Glutamatergic neuron (in vitro differentiated cells): ENCODE measurements at places on chromosomes 5 and 9.

GRCh38 chr5:108101130-108101529 lies 280.8 kb downstream of the FBXL17 start:
- H3K4me1 ChIP-seq, result peaks cover 15% of the 10 kb centered on the region
- H3K27me3 ChIP-seq, result no peaks in the 10 kb centered on the region
- H3K36me3 ChIP-seq, result no peaks in the 10 kb centered on the region
- DNase-seq, result no peak

DNA sequence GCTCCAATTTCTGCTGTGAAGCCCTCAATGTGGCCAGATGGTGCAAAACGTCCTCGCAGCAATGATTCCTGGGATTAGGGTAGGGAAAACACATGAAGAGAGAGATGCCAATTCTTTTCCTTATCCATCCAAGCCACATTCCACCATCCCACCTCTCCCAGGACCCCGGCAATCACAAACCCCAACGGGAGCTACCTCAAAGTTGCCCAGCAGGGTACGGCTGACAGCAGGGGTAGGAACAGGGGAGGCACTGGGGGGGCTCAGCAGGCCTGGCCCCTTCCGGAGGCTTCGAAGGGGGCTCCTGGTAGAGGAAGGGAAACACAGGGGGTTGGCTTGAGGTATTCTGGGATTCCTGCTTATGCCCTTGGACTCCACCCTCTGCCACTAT lies 3.4 kb upstream of the STOML2 start:
- no peak for DNase-seq
- no peak overlapping the region for H3K4me3 ChIP-seq
- H3K36me3 ChIP-seq, result no peaks in the 10 kb centered on the region
- peaks cover 28% of the 10 kb centered on the region for H3K4me1 ChIP-seq
- H3K27ac ChIP-seq, result no peak overlapping the region
- H3K27me3 ChIP-seq, result peaks cover 8% of the 10 kb centered on the region

- DNase-seq, result no peak
- no peak overlapping the region for H3K4me3 ChIP-seq
- H3K27ac ChIP-seq, result no peak overlapping the region
- no peaks in the 10 kb centered on the region for H3K27me3 ChIP-seq
These were observed 359.1 kb downstream of the ARHGEF28 start for GRCh38 chr5:73985145-73985544.

- peaks cover 2% of the 10 kb centered on the region for H3K27me3 ChIP-seq
- H3K4me3 ChIP-seq, result no peak overlapping the region
- DNase-seq, result no peak
These were observed 96.2 kb downstream of the VCAN start for GRCh38 chr5:83567741-83568140.

GRCh38 chr5:65209341-65209740 lies 272.4 kb downstream of the ADAMTS6 start:
- H3K4me3 ChIP-seq, result no peak overlapping the region
- peaks cover 2% of the 10 kb centered on the region for H3K27me3 ChIP-seq
- H3K4me1 ChIP-seq, result no peaks in the 10 kb centered on the region
- H3K27ac ChIP-seq, result no peak overlapping the region
- no peaks in the 10 kb centered on the region for H3K36me3 ChIP-seq

- no peaks in the 10 kb centered on the region for H3K27me3 ChIP-seq
- H3K36me3 ChIP-seq, result no peaks in the 10 kb centered on the region
- H3K4me1 ChIP-seq, result peaks cover 6% of the 10 kb centered on the region
- DNase-seq, result no peak
These were observed 34.0 kb downstream of the NDUFS4 start for GRCh38 chr5:53594419-53594818.

GRCh38 chr9:93676310-93677047 lies 100.1 kb downstream of the PHF2 start:
- H3K36me3 ChIP-seq, result no peaks in the 10 kb centered on the region
- H3K4me3 ChIP-seq, result no peak overlapping the region
- H3K27me3 ChIP-seq, result no peaks in the 10 kb centered on the region
- no peaks in the 10 kb centered on the region for H3K4me1 ChIP-seq
- no peak overlapping the region for H3K27ac ChIP-seq

DNA sequence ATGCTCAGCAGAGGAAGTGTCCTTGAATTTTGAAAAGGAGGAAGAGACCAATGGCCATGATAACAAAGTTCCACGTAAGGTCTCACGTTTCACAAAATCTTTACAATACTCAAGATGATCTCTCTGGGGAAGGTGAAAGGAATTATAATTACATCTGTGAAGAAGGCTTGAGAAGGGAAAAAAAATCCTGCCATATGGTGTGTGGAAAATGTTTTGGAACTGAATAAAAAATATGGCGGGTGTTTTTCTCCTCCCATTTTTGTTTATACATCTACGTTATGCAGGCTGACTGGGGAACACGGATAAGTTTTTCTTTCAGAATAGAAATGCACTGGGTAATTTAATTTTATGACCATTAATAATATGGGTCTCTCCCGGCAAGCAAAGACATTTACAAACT lies 425.6 kb upstream of the BRINP1 start:
- H3K4me1 ChIP-seq, result peaks cover 37% of the 10 kb centered on the region
- no peaks in the 10 kb centered on the region for H3K36me3 ChIP-seq
- peaks cover 2% of the 10 kb centered on the region for H3K27me3 ChIP-seq
- H3K4me3 ChIP-seq, result no peak overlapping the region

GRCh38 chr5:44028226-44028625 lies 361.0 kb downstream of the FGF10 start:
- H3K27me3 ChIP-seq, result peaks cover 3% of the 10 kb centered on the region
- H3K27ac ChIP-seq, result no peak overlapping the region
- H3K4me3 ChIP-seq, result no peak overlapping the region
- no peaks in the 10 kb centered on the region for H3K36me3 ChIP-seq

DNA sequence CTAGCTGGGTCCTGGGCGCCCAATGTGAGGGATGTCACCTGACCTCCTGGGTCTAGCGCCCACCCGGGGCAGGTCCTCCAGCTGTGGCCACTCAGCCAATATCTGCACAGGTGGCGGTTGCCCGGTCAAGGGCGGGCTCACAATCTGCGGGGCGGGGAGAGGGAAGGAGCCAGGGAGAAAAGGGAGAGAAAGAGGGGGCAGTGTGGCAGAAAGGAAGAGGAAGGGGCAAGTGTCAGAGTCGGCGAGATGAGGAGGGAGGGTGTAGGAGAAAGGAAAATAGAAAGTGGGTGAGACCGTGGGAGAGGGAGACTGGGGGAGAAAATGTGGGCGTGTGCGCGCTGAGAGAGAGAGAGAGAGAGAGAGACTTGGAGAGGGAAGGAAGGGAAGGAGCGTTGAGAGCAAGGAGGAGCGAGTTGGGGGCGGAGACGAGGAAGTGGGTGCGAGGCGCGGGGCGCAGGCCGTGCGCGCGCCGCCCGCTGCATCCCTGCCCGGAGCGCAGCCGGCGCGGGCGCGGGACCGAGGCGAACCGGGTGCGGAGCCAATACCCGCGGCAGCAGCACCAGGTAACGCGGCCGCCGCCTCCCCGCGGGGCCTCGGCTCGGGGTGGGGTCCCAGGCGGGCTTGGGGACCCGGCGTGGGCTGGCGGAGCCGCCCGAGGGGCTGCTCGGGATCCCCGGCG lies at the start of gene HRH2:
Gene HRH2 (plus strand): TSS at position 479 of the 679 bp plus-strand sequence. CDS start 25,163 bp downstream, outside the sequence.
- peaks cover 4% of the 10 kb centered on the region for H3K4me1 ChIP-seq
- peak; percentile 34 for DNase-seq
- H3K27ac ChIP-seq, result no peak within 1 kb of the TSS
- H3K4me3 ChIP-seq, result peak within 1 kb of the TSS; percentile 90
- H3K36me3 ChIP-seq, result no peaks in the 10 kb centered on the region

- peaks cover 7% of the 10 kb centered on the region for H3K4me1 ChIP-seq
- DNase-seq, result no peak
- H3K4me3 ChIP-seq, result no peak overlapping the region
- H3K36me3 ChIP-seq, result peaks cover 4% of the 10 kb centered on the region
These were observed 3.9 kb upstream of the MAN1B1 start for GRCh38 chr9:137082925-137083290.

GRCh38 chr9:116686693-116687073 lies 422 bp upstream of the TRIM32 start:
- H3K27me3 ChIP-seq, result peaks cover 4% of the 10 kb centered on the region
- H3K27ac ChIP-seq, result peak overlapping the region; percentile 81
- H3K4me1 ChIP-seq, result peaks cover 13% of the 10 kb centered on the region
- peaks cover 5% of the 10 kb centered on the region for H3K36me3 ChIP-seq
- DNase-seq, result no peak
- peak overlapping the region; percentile 89 for H3K4me3 ChIP-seq

GRCh38 chr9:131739133-131739958 lies 530 bp downstream of the RAPGEF1 start:
- H3K27ac ChIP-seq, result peak overlapping the region; percentile 96
- H3K27me3 ChIP-seq, result peaks cover 11% of the 10 kb centered on the region
- H3K36me3 ChIP-seq, result no peaks in the 10 kb centered on the region
- peaks cover 33% of the 10 kb centered on the region for H3K4me1 ChIP-seq

- DNase-seq, result no peak
- H3K36me3 ChIP-seq, result no peaks in the 10 kb centered on the region
- H3K27ac ChIP-seq, result peak overlapping the region; percentile 80
- H3K4me3 ChIP-seq, result no peak overlapping the region
- H3K27me3 ChIP-seq, result peaks cover 3% of the 10 kb centered on the region
These were observed 75.2 kb downstream of the AOPEP start for GRCh38 chr9:94801681-94802080.

DNA sequence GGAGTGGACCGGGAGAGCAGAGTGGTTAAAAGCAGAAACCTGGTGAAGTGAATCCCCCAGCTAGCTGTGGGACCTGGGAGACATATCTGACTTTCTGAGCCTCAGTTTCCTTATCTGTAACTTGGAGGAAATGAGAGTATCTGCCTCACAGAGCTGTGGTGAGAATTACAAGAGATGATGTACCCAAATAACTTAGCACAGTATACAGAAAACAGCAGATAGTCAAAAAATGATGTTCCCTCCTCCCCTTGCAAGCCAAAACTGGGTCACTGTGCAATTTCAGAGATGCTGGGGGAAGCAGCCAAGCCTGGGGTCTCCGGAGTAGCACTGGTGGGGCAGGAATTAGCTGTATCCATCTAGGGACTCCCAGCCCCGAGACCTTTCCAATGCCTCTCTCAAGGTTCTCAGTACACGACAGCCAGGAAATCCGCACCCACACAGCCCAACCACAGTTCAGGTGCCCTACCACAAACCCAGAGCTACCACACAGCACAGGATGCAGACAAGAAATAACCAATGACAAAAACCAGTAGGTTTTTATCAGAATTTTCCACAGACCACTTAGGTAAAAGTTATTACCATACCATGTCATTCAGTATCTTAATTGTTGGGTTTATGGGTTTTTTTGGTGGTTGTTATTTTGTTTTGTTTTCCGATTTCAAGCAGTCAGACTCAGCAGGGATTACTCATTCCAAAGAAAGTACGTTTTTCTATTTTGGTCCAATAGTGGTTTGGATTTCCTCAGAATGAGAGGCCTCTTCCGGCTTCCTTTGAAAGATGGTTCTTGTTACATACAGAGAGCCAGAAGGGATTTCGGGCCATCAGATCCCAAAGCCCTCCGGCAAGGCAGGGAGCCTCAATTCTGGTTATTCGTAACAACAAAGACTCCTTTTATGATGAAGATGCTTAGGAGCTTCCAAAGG lies 4.9 kb upstream of the HRH2 start:
- H3K4me1 ChIP-seq, result no peaks in the 10 kb centered on the region
- H3K4me3 ChIP-seq, result no peak overlapping the region
- H3K36me3 ChIP-seq, result peaks cover 29% of the 10 kb centered on the region
- no peak for DNase-seq
- peaks cover 7% of the 10 kb centered on the region for H3K27me3 ChIP-seq

DNA sequence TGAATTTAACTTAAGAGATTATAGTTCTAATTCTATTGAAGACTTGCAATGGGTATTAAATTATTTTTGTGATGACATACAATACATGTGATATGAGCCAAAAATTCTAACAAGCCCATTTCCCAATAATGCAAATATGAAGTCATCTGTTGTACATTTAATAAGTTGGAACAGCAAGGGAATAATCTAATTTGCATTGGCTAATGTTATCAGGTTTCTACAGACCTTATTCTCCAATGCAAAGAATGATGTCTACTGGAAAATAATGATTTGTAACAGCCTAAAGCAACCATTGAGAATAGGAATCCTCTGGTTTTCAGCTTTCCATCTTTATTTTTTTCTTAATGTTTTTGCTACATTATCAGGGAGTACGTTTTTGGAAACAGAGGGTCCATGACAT lies 89.1 kb upstream of the MINAR2 start:
- no peaks in the 10 kb centered on the region for H3K4me1 ChIP-seq
- no peaks in the 10 kb centered on the region for H3K36me3 ChIP-seq
- H3K27ac ChIP-seq, result no peak overlapping the region
- H3K27me3 ChIP-seq, result peaks cover 1% of the 10 kb centered on the region

- peaks cover 19% of the 10 kb centered on the region for H3K4me1 ChIP-seq
- no peak overlapping the region for H3K4me3 ChIP-seq
- peaks cover 10% of the 10 kb centered on the region for H3K27me3 ChIP-seq
- H3K27ac ChIP-seq, result no peak overlapping the region
- H3K36me3 ChIP-seq, result no peaks in the 10 kb centered on the region
- DNase-seq, result no peak
These were observed 110.1 kb downstream of the WNK2 start for GRCh38 chr9:93294011-93294410.

GRCh38 chr9:132833550-132834121 lies 44.4 kb downstream of the AK8 start:
- H3K27ac ChIP-seq, result peak overlapping the region; percentile 98
- H3K4me3 ChIP-seq, result peak overlapping the region; percentile 74
- peaks cover 36% of the 10 kb centered on the region for H3K4me1 ChIP-seq
- peaks cover 8% of the 10 kb centered on the region for H3K27me3 ChIP-seq
- peak; percentile 53 for DNase-seq

- H3K27ac ChIP-seq, result no peak overlapping the region
- no peaks in the 10 kb centered on the region for H3K4me1 ChIP-seq
- H3K27me3 ChIP-seq, result no peaks in the 10 kb centered on the region
These were observed 10.9 kb upstream of the CARNMT1 start for GRCh38 chr9:75039009-75039408.

DNA sequence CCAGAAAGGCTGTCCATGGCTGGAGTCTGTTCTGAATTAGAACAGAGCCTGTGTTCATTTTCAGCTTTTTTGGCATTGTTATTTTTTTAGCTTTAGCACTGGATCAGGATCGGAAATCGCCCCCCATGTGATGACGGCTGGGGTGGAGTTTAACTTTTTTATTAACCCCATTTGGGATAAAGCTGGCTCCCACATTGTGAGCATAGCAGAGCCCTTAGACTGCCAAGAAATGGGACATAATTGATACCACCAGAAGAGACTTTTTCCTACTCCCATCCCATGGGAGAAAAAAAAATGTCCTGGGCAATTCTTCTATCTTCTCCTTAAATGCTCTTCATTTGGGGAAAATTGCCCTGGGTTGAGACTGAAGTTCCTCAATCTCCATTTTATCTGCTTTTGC lies 52.4 kb downstream of the SLIT3 start:
- H3K4me1 ChIP-seq, result peaks cover 16% of the 10 kb centered on the region
- no peak overlapping the region for H3K4me3 ChIP-seq
- peaks cover 3% of the 10 kb centered on the region for H3K27me3 ChIP-seq
- H3K36me3 ChIP-seq, result peaks cover 5% of the 10 kb centered on the region
